ENCODE measurements at places on chromosomes 4 and X.

DNA sequence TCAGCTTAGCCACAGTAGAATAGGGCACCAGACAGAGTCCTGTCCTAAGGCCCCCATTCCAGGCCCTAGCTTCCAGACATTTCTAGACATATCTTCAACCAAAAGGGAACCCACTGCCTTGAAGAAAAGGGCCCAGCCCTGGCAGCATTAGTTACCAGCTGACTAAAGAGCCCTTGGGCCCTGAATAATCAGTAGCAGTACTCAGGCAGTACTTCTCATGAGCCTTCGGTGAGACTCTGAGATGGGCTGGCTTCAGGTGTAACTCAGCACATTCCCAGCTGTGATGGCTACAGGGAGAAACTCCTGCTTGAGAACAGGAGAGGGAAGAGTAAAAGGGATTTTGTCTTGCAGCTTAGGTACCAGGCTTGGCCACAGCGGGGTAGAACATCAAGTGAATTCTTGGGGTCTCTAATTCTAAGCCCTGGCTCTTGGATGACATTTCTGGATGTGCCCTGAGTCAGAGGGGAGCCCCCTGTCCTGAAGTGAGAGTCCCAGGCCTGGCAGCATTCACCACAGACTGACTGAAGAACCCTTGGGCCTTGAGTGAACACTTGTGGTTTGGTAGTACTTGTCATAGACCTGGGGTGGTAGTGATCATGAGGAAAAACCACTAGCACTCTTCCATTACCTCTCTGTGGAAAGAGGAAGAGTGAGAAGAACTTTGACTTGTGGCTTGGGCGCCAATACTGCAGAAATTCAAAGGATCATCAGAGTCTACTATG is 170.1 kb downstream of the ATP10D start:
- DNase-seq = no peak

DNA sequence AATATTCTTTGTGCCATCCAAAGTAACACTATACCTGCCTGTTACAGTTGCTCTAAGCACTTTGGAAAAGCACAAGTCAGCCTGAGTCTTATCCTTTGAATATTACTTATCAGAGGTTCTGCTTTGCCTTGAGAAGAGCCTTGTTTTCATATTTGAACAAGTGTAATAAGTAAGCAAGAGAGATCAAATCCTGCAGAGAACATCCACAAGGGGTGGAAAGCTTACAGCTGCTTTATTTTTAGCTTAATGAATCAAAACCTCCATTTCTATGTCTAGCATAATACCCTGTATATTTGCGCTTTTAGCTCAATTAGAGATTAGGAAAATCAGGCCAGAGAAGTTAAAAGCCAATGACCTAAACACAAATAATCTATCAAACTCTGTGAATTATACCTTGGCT is 139.8 kb downstream of the CDS1 start:
- no peak for DNase-seq

DNA sequence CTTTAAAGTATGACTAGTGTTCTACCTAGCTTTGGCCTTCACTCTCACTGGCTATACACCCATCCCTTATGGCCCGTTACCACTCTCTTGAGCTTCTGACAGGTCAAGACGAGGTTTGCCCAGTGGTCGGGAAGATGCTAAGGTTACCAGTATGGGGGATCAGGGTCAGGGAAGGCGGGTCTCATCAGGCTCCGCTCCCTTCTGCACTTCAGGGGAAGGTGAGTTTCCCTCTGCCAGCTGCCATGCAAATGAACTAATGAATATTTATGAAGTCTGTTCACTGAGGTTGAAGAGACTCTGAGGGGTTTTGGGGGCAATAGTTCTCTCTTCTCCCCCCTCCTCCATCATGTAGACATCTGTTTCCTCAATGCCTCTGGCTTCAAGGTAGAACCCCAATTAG is 6.6 kb downstream of the EFNB1 start:
- no peak for DNase-seq

- peak; percentile 4 for DNase-seq
Observed at GRCh38 chr4:17577665-17578481, 875 bp downstream of the LAP3 start.

GRCh38 chr4:158775091-158775651 is 6.3 kb downstream of the FNIP2 start:
- no peak for DNase-seq

- no peak for DNase-seq
Observed at GRCh38 chrX:1388651-1389050, 3.3 kb downstream of the SLC25A6 start.

- no peak for DNase-seq
Observed at GRCh38 chr4:131052646-131053045, 1956.7 kb downstream of the C4orf33 start.

- DNase-seq = no peak
Observed at GRCh38 chr4:154005171-154005520, 216.3 kb upstream of the SFRP2 start.

GRCh38 chrX:40095583-40096394 is 2.0 kb downstream of the BCOR start:
- DNase-seq = no peak

GRCh38 chrX:107729558-107730297 is 45.9 kb downstream of the TSC22D3 start:
- DNase-seq = no peak

- no peak for DNase-seq
Observed at GRCh38 chrX:133939655-133940302, 45.6 kb downstream of the GPC3 start.

- DNase-seq = no peak
Observed at GRCh38 chr4:84535901-84536300, 36.8 kb upstream of the NKX6-1 start.

DNA sequence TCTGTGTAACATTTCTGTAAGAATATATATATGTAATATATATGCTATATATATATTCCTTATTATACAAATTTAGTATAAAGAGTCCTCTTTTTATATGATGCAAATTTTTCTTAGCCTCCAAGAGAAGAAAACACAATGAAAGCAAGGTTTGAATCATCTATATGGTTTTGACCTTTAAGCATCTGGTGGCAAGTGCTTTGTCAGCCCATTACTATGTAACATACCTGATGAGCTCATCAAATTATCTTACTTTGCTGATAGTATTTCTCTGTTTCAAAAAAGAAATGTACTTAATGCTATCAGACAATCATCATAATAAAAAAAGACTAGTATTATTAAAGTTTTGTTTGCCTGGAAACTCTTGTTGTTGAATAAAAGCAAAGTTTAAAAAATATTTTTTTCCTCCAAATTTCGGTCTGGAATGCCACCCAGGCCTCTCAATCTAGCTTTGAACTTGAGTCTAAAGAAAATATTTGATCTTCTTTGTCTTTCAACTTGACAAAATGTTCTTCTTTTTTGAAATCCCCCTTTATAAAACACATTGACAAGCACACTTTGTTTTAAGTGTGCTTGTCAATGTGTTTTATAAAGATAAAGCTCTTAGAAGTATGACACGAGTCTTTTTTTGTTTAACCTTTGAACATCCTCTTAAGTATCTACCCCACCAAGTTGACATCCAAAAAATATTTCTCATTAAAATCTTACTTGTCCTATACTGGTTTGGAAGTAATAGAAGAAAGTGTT is 26.2 kb downstream of the ZNF330 start:
- DNase-seq = no peak

DNA sequence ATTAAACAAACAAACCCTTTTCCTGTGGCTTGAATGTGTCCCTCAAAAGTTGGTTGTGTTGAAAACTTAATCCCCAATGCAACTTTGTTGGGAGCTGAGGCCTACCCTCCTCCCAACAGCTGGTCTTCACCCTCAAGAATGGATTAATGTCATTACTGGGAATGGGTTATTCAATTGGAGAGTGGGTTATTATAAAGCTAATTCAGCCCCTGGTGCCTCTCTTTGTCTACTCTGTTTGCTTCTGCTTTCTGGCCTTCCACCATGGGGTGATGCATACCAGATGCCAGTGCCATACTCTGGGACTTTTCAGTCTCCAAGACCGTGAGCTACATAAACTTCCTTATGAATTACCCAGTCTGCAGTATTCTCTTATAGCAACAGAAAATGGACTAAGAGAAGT is 706.5 kb downstream of the CCSER1 start:
- no peak for DNase-seq

DNA sequence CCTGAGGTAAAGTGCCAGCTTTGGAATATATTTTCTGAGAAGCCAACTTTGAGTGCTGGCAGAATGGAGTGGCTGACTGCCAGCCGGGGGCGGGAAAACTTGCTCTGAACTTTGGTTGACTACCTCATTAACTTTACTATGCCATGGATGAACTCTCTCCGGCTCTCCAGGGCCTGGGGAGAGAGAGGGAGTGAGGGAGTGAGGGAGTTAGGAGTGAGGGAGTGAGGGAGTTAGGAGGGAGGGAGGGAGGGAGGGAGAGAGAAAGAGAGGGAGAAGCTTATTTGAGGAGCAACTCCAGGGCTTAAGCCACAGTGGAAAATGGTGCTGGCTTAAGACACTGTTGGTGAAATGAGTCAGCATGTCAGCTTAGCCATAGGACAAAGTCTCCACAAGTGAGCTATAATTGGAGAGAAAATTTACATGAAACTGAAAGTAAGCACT is 280.9 kb upstream of the RPS6KA3 start:
- no peak for DNase-seq

DNA sequence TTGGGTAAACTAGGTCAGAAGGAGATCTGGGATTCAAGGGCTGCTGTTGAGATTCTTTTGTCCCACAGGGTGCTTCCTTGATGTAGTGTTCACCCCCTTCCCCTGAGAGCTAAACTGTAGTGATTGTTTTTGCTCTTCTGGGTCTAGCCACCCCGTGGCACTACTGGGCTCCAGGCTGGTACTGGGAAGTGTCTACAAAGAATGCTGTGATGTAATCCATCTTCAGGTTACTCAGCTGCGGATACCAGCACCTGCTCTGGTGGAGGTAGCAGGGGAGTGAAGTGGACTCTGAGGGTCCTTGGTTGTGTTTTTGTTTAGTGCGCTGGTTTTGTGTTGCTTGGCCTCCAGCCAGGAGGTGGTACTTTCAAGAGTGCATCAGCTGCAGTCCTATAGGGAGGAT is 365.5 kb downstream of the ZNF674 start:
- no peak for DNase-seq

DNA sequence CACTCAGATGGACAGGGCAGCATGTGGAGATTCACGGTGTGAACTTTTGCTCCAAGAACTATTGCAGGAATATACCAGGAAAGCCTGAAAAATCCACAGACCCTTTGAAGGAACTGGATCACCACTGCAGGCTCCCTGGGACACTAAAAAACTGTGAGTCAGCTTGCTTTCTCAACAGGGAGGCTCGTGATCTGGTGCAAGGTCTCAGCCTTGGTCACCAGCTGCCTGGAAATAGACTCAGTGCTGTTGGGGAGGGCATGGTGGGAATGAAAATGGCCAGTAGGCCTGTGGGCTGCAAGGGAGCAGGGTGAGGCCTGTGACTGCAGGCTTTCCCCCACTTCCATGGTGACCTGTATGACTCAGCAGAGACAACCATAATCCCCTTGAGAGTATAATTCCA is 426.4 kb upstream of the RPS6KA3 start:
- no peak for DNase-seq

GRCh38 chr4:20428436-20429160 is 176.9 kb downstream of the SLIT2 start:
- no peak for DNase-seq

DNA sequence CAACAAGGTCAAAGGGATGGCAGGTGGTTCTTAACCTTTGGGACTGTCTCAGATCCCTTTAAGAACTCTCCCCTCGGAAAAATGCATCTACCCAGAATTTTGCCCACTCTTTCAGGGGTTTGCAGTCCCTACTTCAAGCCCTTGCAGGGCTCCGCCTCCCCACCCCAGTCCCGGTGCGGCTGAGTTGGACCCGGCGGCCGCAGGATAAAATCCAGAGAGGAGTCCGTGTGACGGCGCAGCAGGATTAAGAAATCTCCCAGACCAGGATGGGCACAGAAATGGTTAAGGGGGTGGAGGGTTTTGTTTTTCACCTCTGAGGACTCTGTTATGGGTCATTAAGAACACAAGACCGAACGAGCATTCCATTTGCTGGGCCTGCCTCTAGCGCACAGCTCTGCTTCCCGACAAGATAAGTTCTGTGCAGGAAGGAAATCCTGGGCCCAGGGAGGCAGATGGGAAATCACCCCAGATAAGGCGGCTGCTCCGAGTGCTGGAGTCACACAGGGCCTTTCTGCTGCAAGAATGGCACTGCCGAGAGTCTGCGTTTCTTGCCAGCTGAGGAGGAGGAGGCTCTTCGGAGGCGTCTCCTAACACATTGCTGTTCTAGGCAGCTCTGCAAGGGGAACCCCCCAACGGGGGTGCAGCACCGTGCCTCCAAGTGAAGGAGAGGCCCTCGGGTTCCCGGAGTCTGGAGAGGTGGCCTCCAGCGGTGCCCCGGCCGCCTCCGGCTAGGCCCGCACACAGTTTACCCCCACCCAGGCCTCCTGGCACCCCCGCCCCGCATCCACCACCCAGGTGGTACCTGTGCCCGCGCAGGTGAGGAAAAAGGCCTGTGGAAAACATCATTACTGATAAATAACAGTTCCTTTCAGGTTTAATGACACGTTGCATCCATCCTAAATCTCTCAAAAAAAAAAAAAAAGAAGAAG is 277.6 kb downstream of the BCOR start:
- no peak for DNase-seq
